ENCODE measurements at places on chromosomes 3 and 15.

DNA sequence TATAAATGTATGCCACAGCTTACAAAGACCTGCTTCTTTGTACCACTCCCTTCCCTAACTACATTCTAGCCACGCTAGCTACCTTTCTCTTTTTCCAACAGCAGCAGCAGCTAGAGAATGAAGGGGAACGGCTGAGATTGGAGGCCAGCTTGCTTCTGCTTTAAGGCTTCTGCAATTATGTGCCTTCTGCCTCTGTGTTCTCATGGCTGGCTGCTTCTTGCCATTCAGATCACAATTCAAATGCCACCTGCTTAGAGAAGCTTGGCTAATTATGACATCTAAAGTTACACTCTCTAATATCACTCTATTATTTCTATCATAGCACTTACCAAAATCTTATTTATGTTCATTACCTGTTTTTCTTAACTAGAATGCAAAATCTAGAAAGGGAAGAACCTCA, 95.2 kb downstream of the RYK start:
- no peak for DNase-seq

DNA sequence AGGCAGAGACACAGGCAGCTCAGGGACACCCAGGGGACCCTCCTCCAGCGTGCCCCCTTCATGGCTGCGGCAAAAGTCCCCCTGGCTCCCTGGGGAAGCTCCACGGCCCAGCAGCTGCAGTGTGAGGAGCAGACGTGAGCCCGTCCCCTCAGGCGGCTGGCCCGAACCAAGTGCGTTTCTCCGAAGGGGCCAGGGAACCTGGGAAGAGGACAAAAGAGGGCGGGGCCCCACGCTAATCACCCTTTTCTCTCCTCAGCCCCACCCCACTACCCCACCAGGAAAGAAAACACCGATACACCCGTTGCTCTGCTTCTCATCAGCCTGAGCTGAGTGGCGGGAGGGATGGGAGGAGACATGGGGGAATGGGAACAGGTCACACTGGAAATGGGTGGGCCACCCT, at the start of gene MUC4:
Gene MUC4, minus strand, starts transcription at position 174 of the 400 bp plus-strand sequence. Its CDS starts 112 bp downstream, at position 62.
- DNase-seq = no peak

GRCh38 chr3:119524931-119525662, 26.8 kb downstream of the TIMMDC1 start:
- no peak for DNase-seq

- no peak for DNase-seq
Measured at GRCh38 chr15:62684123-62684808, 358.3 kb upstream of the TPM1 start.

GRCh38 chr3:122004991-122005565, 17.0 kb downstream of the ILDR1 start:
- no peak for DNase-seq

GRCh38 chr15:77702211-77702957, 69.7 kb upstream of the LINGO1 start:
- DNase-seq = no peak

- no peak for DNase-seq
Measured at GRCh38 chr15:91541286-91541685, 312.2 kb upstream of the SLCO3A1 start.
